B cell (primary cell): ENCODE measurements at places on chromosomes 7 and 10. TPM values are rescaled to one million over a fixed set of nuclear protein-coding genes. Genes with fewer than 3 reads are reported as not detected.
A peak's percentile ranks its signal among the peaks of the same experiment; 100 is the strongest.

DNA sequence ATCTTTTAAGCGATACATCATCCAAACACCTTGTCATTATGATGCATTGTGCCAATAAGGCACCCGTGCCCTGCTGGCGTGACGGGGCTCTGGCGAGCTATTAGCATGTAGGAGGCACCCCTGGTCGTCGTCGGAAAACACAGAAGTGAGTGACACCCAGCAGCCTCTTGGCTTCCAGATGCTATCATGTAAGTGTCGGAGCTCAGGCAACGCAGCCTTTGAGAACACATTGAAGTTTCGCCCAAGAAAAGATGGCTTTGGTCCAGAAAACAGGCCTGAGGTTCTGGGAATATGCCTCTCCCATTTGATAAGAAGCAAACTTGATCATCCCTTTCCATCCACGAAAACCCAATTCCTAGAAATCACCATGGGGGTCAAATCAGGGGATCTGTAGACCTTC is 555.3 kb downstream of the GALNT17 start:
- no peak for DNase-seq

GRCh38 chr7:78020136-78020873 is 221.7 kb downstream of the PHTF2 start:
- peak; percentile 67 for DNase-seq

Gene MACC1
- polyA plus RNA-seq: 0.92 and 1.1 TPM in 2 replicates

- no peak for DNase-seq
These were observed 90.4 kb downstream of the COBL start for GRCh38 chr7:51226063-51226755.

Gene PSPH
- 1.9 and 2.0 TPM in 2 replicates for polyA plus RNA-seq

Gene CLEC5A
- polyA plus RNA-seq: 0.03 and 0.06 TPM in 2 replicates

DNA sequence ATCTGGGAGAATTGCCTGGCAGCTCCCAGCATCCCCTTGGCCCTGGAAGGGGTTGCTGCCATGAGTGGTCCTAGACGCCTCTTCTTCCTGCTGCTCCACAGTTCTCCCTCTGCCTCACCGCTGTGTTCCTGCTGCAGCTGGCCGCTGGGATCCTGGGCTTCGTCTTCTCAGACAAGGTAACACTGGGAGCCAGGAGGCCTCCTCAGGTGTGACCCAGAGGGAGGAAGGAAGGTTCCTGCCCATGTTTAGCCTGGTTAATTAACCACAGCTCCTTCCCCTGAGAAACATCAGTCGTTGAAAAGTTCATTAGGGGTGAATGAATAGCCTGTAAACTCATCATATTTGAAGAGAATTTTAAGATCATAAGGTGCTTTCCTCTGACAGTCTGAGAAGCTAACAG is 18.2 kb downstream of the TSPAN33 start:
- no peak for DNase-seq

Gene BAIAP2L1
- 0.39 and 1.5 TPM in 2 replicates for polyA plus RNA-seq

- no peak for DNase-seq
These were observed 272.5 kb downstream of the DGKB start for GRCh38 chr7:14630048-14630447.

Gene CTAGE4
- 0.09 and 0.12 TPM in 2 replicates for polyA plus RNA-seq

Gene RBM20
- polyA plus RNA-seq: not detected in 2 replicates

DNA sequence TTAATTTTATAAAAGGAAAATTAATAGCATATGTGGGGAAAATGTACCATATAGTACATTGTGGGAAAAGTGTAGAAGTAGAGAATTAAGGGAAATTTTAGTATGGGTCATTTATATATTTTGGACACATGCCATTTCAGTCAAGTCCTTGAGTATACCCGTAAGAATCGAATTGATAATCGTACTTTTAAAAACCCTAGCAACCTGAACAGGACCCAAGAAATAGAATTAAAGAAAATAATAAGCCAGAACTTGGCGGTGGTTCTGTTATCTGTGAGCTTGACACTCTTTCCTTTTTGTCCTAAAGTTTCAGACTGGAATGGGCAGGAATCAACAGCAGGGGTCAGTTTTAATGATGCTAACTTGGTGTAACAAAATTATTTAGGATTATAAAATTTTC is 221.0 kb downstream of the CDK14 start:
- no peak for DNase-seq

DNA sequence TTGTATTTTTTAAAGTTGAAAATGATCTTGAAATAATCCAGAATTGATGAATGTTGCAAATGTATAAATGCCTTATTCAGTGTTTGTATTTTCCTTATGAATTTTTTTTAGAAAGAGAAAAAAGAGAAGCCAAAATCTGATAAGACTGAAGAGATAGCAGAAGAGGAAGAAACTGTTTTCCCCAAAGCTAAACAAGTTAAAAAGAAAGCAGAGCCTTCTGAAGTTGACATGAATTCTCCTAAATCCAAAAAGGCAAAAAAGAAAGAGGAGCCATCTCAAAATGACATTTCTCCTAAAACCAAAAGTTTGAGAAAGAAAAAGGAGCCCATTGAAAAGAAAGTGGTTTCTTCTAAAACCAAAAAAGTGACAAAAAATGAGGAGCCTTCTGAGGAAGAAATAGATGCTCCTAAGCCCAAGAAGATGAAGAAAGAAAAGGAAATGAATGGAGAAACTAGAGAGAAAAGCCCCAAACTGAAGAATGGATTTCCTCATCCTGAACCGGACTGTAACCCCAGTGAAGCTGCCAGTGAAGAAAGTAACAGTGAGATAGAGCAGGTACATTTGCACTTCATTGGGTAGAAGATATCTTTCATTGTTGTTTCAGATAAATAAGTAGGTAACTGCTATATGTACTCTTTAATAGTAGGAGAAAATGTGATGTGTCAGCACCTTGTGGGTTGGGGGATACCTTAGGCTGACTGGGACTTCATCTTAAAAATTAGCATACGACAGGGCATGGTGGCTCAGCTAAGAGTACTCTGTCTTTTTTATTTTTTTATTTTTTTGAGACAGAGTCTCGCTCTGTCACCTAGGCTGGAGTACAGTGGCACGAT is 3.9 kb downstream of the DDX21 start:
- peak; percentile 7 for DNase-seq

Gene TLX1
- not detected in 2 replicates for polyA plus RNA-seq

DNA sequence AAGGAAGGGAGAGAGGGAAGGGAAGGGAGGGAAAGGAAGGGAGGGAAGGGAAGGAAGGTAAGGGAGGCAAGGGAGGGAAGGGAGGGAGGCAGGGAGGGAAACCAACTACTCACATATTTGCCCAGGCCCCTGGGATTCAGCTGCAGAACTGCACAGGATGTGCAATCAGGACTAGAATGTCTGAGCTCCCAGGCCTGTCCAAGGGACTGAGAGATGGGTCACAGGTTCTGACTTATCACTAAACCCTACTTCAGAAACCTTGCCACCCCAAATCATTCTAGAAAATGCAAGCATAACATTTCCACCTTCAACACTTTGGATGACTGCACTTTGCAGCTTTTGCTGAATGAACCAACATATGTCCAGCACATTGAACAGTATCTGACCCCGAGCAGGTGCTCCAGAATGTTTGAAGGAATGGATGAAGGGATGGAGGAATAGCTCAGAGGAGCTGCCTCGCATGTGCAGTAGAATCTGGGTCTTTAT is 245.3 kb downstream of the KCNMA1 start:
- DNase-seq: no peak

GRCh38 chr10:44977287-44978212 is 1.1 kb downstream of the DEPP1 start:
- DNase-seq: no peak

DNA sequence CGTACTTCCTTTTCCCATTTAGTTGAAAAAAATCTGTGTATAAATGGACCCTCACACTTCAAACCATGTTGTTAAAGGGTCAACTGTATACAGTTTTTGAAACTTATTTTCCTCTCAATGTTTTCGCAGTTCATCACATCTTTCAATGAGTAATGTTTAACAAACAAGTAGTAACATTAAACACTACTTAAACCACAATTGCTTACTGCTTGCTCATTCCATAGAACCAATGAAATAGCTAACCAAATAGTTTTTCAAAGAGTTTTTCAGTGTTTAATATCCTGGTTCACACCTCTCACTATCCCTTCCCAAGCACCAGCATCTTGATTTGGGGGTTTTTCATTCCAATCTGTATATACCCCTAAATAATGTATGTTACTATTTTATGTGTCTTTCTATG is 9.1 kb downstream of the SEM1 start:
- DNase-seq: no peak

Gene ASB4
- not detected in 2 replicates for polyA plus RNA-seq

Gene SP8
- not detected in 2 replicates for polyA plus RNA-seq

Gene PKD1L1
- 0.70 and 0.85 TPM in 2 replicates for polyA plus RNA-seq

Gene PAPOLB
- polyA plus RNA-seq: not detected in 2 replicates

- DNase-seq: no peak
These were observed 29.3 kb downstream of the DYNC2I1 start for GRCh38 chr7:158885624-158886023.

DNA sequence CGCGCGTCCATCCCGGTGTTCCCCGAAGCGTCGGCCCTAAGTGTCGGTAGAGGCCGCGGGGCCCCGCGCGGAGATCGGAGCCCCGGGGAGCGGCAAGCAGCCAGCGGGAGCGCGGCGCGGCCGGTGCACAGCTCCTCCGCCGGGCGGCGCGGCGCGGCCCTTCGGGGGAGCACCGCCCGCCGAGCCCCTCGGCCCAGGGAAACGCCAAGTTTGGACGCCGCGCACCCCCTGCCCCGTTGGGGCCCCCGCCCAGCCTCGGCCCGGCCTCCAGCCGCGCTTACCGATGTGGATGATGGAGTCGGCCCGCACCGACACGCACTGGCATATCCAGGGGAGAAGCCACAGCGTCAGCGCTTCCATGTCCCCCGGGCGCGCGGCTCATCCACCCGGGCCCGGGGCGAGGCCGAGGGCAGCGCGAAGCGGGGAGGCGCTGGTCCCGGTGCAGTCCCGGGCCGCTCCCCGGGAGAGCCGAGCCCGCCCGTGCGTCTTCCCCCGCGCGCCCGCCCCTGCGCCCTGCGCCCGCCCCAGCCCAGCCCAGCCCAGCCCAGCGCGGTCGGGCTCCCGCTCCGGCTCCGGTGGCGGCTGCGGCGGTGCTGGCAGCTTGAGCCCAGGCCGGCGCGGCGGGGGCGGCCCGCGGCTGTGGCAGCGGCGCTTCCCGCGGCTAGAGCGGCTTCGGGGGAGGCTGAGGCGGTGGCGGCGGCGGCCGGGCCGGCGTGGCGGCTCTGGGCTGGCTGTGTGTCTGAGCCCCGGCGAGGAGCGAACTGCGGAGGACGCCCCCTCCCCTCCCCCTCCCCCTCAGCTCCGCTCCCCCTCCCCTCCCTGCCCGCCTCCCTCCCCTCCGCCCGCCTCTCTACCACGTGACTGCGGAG is at the start of gene GRID1:
GRID1 (minus strand) TSS at position 763 of the 869 bp plus-strand sequence.
- DNase-seq: peak; percentile 46

- no peak for DNase-seq
These were observed 492 bp downstream of the COG5 start for GRCh38 chr7:107563081-107563774.

- DNase-seq: no peak
These were observed 975.2 kb downstream of the SORCS1 start for GRCh38 chr10:106189292-106189691.

Gene ADAM8
- 196 and 228 TPM in 2 replicates for polyA plus RNA-seq

Gene GATAD1
- 33.3 and 33.6 TPM in 2 replicates for polyA plus RNA-seq

GRCh38 chr10:3773460-3774017 is 11.5 kb downstream of the KLF6 start:
- DNase-seq: peak; percentile 26

DNA sequence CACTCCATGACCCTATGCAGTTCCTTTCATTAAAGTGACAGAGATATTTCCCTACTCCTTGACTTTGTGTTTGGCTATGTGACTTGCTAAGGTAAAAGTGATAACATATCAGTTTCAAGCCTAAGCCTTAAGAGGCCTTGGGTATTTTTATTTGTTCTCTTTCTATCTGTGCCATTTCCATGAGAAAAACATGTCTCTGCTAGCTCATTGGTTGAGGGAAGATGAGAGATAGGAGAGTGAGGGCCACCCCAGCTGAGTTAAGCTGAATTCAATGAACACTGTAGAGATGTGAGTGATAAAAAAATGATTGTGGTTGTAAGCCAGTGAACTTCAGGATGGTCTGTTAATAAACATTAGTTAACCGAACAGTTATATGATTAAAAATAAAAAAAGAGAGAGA is 13.4 kb downstream of the TASOR2 start:
- no peak for DNase-seq

Gene NEUROD6
- polyA plus RNA-seq: not detected in 2 replicates

Gene PRLHR
- polyA plus RNA-seq: not detected in 2 replicates

DNA sequence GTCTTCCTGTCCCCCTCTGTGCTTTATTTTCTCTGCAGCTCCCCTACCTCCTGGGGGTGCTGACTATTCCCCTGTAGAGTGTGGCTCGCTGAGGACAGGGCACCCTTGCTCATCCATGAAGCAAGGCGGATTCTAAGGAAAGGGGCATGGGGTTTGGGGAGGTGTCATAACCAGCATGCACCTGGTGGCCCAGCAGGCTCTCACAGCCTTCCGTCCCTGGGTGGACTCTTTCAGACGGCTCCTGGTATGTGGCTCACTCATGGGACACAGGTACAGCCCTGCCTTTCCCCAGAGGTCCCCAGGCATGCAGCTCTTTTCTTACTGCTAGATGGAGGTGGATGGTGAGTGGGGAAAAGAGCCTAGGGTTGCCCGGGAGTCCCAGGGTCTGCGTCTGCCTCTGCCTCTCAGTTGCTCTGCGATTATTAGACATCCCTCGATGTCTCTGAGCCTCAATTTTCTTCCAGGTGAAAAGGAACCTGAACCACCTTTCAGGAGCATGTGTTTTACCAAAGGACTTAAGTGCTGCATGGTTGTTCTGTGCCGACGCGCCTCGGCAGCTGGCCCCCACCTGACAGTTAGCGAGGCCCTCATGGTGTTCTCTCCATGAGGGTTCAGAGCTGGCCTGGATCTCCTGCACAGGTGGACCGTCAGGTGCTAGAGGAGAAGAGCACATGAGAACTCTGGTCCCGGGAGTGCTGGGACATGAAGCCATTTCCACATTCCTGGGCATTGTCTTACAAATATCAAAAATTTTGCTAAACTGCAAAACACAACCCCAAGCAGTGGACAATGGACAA is 172.5 kb upstream of the SHH start:
- DNase-seq: no peak
